ENCODE measurements at places on chromosomes 7 and 10.
A peak's percentile ranks its signal among the peaks of the same experiment; 100 is the strongest.

GRCh38 chr10:88154596-88155250 lies 291.3 kb downstream of the PTEN start:
- no peak for DNase-seq

DNA sequence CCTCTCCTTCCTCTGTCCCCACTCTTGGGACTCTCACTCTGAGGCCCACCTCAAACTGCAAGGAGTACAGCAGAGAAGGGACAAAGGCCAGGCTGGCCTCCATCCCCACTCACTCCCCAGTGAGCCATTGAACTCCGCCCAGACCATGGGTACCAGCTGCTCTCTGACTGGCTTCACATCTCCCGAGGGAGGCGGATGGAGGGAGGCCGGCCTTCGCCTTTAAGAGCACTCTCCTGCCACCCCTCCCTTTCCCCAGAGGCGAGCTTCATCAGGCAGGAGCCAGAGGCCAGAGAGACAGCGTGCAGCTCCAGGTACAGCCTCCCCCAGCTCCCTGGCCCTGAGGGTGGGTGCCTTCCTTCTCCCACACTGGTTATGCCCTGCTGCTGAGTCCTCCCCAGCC lies 1.8 kb upstream of the LDB3 start:
- DNase-seq, result no peak

GRCh38 chr10:118108194-118109026 lies 61.7 kb upstream of the RAB11FIP2 start:
- peak; percentile 46 for DNase-seq

GRCh38 chr10:74071157-74071556 lies 73.2 kb downstream of the VCL start:
- DNase-seq, result no peak

DNA sequence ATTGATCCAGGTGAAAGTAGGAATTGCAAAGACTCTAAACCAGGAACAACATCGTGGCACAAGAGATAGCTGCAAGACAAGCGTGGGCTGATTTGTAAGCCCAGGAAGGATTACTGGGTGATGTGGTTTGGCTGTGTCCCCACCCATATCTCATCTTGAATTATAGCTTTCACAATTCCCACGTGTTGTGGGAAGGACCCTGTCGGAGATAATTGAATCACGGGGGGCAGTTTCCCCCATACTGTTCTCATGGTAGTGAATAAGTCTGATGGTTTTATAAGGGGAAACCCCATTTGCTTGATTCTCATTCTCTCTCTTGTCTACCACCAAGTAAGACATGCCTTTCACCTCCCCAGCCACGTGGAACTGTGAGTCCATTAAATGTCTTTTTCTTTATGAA lies 59.5 kb downstream of the ST8SIA6 start:
- no peak for DNase-seq

GRCh38 chr7:95104739-95105138 lies 197.3 kb downstream of the PPP1R9A start:
- no peak for DNase-seq

- no peak for DNase-seq
Observed at GRCh38 chr10:77164616-77165311, 472.8 kb downstream of the KCNMA1 start.

- DNase-seq, result no peak
Observed at GRCh38 chr10:19325581-19325980, 277.0 kb downstream of the MALRD1 start.
